ENCODE measurements at places on chromosomes 12 and 14.

GRCh38 chr14:105862581-105863239, 336.3 kb downstream of the TMEM121 start:
- no peak for DNase-seq

GRCh38 chr12:128977441-128977840, 124.2 kb downstream of the GLT1D1 start:
- no peak for DNase-seq

- DNase-seq: no peak
Observed at GRCh38 chr14:106633721-106634120, 1107.3 kb downstream of the TMEM121 start.

- DNase-seq: no peak
Observed at GRCh38 chr12:118842866-118843265, 138.5 kb upstream of the SRRM4 start.

DNA sequence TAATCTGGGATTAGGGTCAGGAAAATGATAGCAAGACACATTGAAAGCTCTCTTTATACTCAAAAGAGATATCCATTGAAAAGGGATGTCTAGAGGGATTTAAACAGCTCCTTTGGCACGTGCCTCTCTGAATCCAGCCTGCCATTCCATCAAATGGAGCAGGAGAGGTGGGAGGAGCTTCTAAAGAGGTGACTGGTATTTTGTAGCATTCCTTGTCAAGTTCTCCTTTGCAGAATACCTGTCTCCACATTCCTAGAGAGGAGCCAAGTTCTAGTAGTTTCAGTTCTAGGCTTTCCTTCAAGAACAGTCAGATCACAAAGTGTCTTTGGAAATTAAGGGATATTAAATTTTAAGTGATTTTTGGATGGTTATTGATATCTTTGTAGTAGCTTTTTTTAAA, 25.4 kb upstream of the PLEKHD1 start:
- peak; percentile 9 for DNase-seq

- no peak for DNase-seq
Observed at GRCh38 chr12:87935216-87935615, 94.0 kb downstream of the C12orf50 start.

- no peak for DNase-seq
Observed at GRCh38 chr14:61139006-61139599, 142.0 kb downstream of the TMEM30B start.

DNA sequence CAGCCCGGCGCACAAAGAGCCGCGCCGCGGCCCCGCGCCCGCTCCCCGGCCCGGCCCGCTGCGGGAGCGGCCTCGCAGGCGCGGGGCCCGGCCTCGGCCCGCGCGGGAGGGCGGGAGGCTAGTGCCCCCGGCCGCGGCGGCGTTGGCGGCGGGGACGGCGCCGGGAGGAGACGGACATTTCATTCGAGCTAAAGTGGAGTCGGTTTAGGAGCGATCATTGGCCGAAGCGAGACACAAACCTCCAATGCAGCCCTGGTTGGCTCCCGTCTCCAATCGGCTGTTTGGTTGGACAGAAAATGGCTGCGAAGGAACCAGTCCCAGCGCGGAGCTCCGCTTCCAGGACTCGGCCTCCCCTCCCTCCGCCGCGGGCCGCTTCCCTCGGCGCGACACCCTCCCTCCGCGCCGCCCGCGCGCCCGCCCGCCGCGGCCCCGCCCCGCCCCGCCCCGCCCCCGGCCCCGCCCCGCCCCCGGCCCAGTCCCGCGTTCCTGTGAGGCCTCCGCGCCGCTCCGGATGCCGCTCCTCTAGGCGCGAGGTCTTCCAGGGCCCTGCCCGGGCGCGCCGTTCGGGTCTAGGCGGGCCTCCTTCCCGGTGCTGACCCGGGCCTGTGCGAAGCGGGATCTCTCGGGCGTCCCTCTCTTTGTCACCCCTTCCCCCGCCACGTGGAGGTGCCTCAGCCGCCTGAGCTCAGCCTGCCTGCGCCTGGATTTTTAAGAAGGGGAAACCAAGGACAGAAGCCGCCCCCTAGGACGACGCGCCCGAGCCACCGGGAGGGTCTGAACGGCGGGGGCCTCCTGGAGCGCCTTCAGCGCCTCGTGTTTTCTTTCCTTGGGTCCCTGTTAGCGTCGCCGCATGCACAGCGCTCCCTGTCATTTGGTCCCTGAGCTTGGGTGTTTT, at the start of gene NFYB:
NFYB (minus strand) TSS at position 309 of the 895 bp plus-strand sequence. CDS start 2,757 bp downstream, outside the sequence.
- DNase-seq: peak; percentile 97

- peak; percentile 11 for DNase-seq
Observed at GRCh38 chr14:61281186-61281947, at the start of gene TMEM30B. TMEM30B (minus strand) TSS chr14:61281338; CDS start chr14:61281147, 191 bp downstream.

DNA sequence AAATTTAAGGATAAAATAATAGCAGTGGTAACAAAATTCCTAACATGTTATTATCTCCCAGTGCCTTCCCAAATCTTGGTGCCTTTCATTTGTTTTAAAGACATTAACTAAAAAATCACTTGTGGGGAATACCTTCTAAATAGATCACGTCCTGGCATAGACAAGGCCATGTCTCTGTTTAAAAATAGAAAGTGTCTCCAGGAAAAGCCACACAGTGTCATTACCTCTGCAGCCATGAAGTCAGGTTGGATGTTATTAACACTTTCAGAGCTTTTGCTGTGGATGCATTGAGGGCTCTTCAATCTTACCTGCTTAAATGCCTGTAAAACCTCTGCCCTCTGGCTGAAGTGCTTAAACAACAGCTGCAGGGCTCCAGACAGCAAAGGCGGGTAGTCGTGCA, 211.1 kb downstream of the ITPR2 start:
- DNase-seq: no peak

GRCh38 chr12:116718655-116719454, 19.0 kb downstream of the SPRING1 start:
- no peak for DNase-seq

- DNase-seq: no peak
Observed at GRCh38 chr12:100675432-100675831, 101.9 kb downstream of the GAS2L3 start.

DNA sequence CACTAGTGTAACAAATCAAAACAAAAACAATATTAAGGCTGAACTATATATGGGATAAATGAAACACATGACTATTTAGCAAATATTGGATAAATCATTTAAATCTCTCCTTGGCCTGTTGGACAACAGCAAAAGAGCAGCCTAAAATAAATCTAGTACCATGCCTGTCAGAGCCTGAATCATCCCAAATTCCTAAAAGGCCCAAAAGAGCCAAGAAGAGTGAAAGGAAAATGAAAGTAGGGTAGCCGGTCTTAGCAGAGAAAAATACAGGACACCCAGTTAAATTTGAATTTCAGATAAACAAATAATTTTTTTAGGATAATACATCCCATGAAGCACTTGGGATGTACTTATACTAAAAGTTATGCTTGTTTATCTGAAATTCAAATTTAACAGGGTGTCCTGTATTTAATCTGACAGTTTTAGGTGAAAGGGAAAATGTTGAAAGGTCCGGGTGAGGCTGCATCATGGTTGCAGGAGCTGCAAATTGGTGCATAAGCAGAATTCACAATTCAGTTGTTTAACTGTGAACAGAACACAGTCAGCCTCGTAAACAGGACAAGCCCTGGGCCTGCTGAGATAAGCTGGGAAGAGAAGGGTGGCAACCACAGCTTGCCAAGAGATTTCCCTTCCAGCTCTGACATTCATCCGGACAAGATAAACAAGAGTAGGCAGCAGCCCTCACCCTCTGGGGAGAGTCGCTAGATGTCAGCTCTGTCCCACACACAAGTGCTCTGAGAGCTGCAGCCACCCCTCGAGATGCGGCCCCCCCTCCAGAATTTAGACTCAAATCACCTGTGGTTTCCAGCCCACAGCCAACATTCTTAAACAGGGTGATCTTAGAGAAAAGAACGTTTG, 30.3 kb downstream of the DMAC2L start:
- DNase-seq: peak; percentile 72

- DNase-seq: no peak
Observed at GRCh38 chr14:99862136-99862535, 68.9 kb downstream of the EML1 start.

DNA sequence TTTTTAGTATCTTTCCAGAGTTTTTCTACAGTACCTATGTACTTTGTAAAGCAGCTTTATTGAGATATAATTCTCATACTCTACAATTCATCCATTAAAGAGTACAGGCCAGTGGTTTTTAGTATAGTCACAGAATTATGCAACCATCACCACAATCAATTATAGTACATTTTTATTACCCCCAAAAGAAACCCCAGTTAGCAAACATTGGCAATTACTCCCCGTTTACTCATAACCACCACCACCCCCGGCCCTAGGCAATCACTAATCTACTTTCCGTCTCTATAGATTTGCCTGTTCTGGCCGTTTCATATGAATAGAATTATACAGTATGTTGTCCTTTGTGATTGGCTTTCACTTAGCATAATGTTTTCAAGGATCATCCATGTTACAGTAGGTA, 119.8 kb downstream of the KICS2 start:
- DNase-seq: no peak

- no peak for DNase-seq
Observed at GRCh38 chr14:65243766-65244442, 141.6 kb upstream of the MAX start.

DNA sequence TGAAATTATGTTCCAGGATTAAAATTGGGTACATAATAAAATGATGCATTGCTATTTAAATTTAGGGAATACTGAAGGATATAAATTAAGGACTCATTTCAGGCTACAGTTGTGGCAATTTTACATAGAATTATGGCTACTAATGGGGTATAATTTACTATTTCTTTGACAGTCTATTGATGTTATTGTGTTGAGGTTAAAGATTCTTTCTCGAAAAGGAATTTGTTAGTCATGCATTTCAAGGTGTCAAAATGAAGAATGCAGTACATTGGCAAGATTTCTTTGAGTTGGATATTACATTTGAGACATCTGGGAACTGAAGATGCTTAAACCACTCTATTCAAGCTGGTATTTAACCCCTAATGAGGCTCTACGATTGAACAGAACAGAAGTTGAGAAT, 28.3 kb downstream of the SLC5A8 start:
- DNase-seq: no peak

GRCh38 chr14:54047645-54048308, 91.2 kb upstream of the BMP4 start:
- no peak for DNase-seq

DNA sequence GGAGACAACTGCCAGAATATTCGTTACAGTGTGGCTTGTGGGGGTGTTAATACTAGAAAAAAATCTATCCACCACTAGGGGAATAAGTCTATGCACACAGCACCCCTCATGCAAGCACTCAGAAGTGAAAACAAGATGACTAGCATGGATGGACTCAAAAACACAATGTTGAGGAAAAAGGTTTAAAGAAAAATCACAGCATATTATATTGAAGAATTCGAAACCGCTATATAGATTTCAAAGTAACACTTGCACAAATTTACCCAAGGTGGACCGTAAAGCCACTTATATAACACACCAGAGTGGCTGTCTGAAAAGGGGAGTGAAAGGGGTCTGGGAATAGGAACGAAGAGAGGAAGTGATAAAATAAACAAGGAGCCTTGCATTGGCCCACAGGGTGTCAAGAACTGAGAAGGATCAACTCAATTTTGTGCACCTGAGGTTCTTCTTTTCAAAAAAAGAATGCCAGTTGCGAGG, 544 bp downstream of the ABCD4 start:
- peak; percentile 43 for DNase-seq

DNA sequence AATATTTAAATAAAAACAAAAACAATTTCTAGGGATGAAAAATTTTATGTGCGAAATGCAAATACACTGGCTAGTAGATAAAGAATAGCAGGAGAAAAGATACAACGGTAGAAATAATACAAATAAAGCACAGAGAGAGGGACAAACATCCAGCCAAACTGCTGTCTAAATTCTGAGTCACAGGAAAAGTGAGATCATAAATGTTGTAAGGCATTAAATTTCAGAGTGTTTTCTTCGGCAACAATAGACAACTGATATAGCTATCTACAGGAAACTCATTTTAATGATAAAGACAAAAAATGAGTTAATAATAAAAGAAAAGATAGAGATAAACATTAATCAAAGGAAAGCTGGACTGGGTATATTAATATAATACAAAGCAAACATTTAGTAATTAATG, 122.2 kb downstream of the NTS start:
- no peak for DNase-seq

GRCh38 chr12:85552461-85552860, 272.4 kb downstream of the ALX1 start:
- no peak for DNase-seq

GRCh38 chr12:41274643-41275042, 86.5 kb downstream of the PDZRN4 start:
- DNase-seq: no peak

GRCh38 chr12:91990525-91990924, 155.1 kb downstream of the BTG1 start:
- DNase-seq: no peak

GRCh38 chr14:90060965-90061684, 669 bp upstream of the KCNK13 start:
- peak; percentile 42 for DNase-seq
